Natural killer cell (primary cell): ENCODE measurements at places on chromosomes 16 and 17.
A peak's percentile ranks its signal among the peaks of the same experiment; 100 is the strongest.

DNA sequence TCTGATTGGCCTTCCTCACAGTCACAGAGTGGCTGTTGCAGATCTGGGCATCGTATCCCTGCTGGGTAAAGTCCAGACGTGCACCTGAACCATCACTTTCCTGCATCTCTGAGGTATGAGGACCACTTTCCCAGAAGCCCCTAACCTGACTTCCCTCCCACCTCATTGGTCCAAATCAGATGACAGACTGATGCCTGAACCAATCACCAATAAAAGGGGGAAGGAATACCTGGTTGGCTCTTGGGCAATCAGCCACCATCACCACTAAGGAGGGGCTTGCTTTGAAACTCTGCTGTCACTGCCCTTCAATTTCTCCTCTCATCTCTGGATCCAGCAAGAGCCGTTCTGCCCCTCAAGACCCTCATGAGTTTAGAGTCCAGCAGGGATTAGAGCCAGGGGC is 13.6 kb upstream of the WFDC1 start:
- no peak for DNase-seq

DNA sequence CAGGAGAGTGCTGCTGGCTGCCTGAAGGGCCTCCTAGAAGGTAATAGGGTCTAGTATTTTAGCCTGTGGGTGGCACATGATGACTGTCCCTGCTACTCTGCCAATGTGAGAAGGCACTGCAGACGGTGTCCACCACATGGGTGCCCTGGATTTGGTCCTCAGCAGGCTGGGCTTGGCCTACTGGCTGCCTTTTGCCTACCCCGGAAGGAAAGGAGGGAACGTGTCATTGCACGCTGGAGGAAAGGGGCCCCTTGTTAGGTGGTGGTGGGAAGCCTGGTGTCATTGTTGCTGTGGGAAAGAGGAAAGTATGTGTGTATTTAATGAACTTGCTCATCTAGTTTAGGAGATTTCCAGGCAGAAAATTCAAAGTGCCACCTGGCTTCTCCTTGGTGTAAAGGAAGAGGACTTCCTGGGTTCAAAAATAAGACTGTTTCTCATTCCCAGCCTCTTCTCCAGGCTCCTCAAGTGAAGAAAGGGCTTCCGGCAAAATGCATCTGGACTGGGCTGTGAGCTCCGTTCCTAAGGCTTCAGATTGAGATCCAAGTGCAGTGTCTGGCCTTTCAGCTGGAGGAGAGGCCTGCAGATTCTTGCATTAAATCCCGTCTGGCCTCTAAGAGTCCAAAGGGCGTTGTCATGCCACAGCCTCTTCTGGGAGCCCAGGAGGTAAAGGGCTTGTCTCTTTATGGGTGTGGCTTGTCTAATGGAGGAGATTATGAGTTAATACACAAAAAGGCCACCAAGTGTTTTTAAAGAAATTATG is 55.1 kb downstream of the RPTOR start:
- DNase-seq = no peak

DNA sequence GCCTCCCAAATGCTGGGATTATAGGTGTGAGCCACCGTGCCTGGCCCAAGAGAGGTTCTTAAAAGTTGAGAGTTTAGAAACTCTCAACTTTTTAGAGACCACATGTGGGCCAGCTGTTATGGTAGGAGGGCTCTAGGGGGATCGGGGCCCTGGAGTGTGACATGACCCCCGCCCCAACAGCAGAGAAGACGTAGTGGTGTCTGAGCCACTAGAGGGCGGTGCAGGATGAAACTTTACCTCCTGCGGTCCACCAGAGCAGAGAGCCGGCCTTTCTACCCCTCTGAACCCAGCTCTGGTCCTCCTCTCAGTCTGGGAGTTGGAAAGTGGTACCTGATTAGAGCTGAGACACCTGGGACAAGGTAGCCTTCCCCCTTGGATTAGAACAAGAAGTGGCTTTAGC is 7.4 kb downstream of the CDK5RAP3 start:
- DNase-seq = no peak

DNA sequence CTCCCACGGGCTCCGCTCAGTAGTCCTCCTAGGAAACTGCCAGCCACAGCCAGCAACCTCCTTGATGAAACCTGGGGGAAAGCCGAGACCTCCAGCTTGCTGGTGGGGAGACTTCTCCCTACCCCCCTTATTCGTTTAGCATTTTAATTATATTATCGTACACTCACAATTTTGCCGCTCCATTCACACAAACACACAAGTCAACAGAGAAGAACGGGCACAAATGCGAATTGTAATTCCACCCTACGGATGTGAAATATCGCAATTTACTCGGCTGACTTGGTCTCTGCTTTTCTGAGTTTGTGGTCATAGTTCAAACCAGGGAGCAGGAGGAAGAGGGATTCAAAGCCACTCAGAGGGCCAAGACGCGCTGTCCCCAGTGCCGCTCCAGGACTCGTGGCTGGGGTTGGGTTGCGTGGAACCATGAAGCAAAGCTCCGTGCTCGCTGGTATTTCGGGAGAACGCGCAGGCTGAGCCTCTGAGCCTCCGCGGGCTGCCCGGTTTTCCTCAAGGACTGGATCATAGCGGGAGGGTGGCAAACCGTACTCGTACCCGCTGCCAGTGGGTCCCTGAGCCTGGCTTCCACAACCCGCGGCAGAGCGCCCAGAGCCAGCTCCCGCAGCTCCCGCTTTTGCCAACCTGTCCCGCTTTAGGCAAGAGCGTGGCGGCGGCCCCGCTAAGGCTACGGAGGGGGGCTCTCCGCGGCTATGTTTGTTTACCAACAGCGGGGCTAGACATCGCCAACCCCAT is 2.0 kb downstream of the LHX1 start:
- DNase-seq = no peak

DNA sequence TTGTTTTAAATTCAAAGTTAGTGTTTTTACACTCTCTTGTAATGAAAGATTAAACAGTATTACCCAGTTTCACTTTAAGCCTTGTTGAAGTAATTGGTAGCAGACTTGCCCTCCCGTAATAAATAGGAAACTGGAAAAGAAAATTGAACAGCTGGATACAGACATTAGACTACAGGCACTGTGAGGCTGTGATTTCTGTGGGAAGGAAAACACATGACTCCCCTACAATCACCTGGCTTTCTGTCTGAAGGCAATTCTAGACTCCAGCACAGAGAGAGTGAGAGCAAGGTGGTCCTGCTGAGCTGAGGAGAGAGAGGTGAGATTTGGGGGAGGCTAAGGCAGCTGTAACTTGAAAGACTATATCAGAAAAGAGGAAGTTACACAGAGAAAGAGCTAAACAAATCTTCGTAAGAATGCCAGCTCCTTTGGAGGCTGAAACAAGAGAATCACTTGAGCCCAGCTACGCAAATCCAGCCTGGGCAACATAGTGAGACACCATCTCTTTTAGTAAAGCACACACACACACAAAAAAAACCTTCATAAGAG is 57.8 kb upstream of the CDYL2 start:
- DNase-seq = no peak

DNA sequence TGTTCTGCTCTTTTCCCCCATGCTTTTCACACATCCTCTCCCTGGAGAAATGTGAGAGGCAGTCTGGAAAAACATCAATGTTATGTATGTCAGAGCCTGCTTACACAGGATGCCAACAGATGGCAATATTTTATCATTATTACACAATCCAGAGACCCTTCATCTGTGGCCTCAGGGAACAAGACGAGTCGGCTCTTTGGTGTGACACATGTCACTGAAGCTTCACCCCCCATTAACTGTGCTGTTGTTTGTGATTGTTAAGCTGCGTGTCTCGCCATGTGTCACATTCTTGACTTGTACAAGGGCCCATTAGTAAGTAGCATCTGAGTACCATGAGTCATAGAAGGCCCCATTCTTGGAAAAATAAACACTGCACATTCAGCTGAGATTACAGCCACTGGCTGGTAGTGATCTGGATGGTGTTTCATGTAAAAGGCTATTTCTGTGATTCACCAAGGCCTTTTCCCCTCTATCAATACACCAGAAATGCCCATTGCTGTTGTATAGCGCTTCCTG is 682.1 kb upstream of the SOX9 start:
- DNase-seq = no peak

DNA sequence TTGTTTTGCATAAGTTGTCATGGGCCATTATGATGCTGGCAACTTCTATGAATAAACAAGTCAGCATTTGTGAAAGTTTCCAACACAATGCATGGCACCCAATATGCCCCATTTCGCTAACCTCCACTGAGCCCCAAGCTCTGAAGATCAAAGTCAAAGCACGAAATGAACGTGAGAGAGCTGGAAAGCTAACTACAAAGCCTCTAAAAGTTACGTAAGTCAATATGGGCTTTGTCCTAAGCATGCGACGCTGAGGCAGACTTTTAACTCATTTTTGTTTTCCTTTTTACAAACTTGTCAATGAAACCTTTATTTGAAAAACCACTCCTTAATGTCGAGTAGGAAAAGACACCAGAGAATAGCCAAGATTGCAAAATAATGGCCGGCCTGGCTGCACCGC is 131.6 kb upstream of the NUDT7 start:
- DNase-seq = no peak

DNA sequence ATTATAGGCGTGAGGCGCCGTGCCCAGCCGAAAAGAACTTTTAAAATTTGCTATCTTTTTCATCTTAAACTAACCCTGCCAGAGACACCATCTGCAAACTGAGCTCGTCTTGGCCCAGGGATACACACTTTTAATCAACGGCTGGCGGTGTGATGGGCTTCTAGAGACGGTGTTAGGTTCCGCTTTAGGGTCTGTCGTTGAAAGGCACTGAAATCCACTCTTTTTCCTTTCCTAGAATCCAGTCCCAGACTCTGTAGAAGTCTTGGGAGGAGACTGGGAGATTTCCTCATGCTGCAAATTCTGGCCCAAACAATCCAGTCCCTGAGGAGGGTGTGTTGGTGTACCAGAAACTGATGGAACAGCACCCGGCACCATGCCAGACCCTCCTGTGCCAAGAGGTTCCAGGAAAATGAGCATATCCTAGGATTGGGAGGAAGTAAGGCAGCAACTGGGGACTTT is 52.0 kb upstream of the TEX2 start:
- DNase-seq = no peak

GRCh38 chr16:17305694-17306093 is 165.1 kb downstream of the XYLT1 start:
- no peak for DNase-seq

DNA sequence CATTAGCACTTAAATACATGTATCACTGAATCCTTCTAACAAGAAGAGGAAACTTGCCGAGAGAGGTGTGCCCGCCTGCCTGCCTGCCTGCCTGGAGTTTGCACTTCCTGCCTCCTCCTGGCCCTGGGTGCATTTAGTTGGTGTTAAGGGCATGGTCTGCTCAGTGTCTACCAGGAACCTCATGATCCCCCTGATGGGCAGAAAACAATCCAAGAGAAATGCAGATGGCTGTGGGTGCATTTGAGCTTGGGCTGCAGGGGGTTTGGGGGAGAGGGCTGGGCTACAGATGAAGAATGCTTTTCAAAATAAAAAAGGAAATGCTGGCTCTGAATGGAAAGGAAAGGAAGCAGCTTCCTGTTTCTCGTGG is 10.1 kb downstream of the KSR1 start:
- DNase-seq = peak; percentile 39

- no peak for DNase-seq
Measured at GRCh38 chr16:81457326-81458133, 12.9 kb downstream of the CMIP start.

DNA sequence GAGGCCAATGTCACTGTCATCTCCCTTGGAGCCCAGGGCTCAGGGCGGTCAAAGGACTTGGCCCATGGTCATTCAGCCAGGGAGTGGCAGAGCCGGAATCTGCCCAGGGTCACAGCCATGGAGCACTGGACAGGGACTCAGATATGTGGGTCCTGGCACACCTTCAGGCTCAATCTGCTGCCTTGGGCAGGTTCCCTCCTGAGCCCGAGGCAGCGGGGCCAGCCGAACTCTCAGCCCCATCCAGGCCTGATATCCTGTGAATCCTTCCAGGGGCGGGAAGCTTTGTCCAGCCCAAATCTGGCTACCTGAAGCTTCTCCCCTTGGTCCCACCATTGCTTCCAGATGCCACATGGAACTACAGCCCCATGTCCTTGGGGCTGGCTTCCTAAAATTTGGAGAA is 12.2 kb upstream of the CDIPT start:
- DNase-seq = no peak

GRCh38 chr17:2140683-2141082 is 85.8 kb downstream of the HIC1 start:
- no peak for DNase-seq

DNA sequence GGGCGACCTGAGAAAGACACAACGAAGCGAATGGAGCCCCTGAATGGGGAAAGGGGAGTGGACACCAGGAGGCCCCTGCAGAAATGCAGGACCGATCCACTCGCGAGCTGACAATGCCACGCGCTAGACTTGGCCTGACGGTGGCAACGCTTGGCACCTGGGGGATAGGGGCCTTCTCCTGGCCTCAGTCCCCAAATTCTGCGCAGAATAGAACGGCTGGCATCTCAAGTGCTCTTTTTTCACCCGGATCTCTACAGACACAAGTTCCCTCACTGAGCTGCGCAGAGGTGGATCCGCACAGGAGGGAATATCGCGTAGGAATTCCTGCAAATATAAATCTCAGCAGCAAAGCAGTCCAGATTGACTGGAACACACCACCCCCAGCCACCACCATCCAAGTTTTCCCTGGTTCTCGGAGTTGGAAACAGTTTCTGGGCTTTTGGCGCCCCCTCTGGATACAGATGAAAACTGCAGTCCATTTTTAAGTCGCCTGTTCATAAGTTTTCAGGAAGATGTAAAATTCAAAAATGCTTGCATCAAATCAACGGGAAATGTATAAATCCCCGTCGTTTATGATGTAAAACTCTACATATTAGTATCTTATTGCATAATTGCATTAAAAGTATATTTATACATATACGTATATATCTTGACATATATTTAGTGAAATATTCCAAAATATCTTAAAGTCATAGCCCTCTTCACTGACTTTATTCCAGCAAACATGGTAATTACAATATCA is 2.3 kb upstream of the SOX9 start:
- no peak for DNase-seq
